HAP-1 (cell line): ENCODE measurements at places on chromosomes 3 and 15.

DNA sequence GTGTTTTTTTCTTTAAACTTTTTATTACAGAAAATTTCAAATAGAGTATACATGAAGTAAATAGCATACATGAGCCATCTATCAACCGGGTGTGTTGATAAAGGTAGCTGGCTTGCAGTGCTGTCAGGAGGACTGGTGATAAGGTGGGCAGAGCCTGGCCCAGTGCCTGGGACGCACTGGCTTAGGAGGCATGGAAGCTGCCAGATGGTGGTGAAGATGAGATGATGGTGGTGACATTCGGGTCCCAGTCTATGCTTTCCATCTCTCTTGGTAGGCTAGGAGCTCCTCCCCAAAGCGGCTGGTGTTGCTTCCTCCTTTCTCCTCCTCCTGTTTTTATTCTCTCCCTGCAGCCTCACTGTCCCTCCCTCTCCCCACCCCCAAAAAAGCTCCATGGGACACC, 101.7 kb downstream of the ADCY5 start:
- no peak for DNase-seq

- DNase-seq, result peak; percentile 99
Measured at GRCh38 chr3:114646526-114646925, 352.7 kb downstream of the TIGIT start.

GRCh38 chr15:77537006-77537405, 95.7 kb downstream of the LINGO1 start:
- no peak for DNase-seq

GRCh38 chr3:143220741-143221140, 101.2 kb downstream of the CHST2 start:
- no peak for DNase-seq
